Frontal cortex (tissue), 4 donors: ENCODE measurements at places on chromosomes 2 and 18. TPM values are rescaled to one million over a fixed set of nuclear protein-coding genes. Genes with fewer than 3 reads are reported as not detected.

The MATN3 gene
- 1.6 TPM for total RNA-seq

DNA sequence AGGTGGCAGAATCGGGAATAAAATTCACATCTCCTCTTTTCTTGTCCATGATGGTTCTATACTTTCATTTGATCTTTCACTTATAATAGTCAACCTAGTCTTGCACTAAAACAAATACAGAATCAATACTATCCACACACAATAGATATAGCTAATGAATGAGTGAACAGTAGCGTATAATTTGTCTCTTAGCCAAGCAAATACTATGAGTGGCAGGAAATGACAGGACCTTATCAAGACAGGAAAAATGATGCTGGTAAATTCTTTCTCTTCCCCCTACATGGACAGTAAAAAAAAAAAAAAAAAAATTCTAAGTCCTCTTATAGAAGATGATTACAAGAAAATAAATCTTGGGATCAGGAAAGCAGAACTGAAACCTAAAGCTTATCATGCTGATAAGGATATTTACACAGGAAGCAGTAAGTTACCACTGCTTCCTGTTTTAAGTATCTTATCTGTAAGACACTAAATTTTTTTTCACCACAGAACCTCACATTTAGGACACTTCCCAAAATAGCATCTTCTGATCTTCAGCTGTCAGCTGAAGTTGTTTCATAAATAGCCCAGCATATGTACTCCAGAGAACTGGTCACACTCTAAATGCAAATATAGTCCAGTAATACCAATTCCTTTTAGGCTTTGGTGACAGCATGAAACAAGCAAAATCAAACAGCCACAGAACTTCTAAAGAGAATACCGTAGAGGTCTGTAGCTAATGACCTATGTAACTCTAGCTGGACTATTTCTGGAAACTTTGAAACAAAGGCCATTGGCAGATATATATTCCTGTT, 27.0 kb downstream of the IRS1 start:
- DNase-seq: no peak

DNA sequence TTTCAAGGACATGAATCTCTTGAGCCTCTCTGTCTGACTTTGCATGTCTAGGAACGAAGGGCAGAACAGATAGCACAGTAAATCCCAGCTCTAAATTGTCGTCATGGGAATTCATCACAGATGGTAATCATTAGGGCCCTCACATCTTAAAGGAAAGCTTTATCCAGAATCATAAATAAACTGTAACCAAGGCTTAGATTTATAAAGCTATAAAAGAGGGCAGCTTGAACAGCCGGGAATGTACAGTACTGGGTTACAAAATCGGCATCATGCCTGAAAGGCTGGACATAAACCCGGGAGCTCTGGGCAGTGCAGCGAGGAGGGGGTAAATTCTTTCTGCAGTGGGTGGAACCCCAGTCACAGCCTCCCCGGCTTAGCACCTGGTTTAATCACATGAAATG, 144.4 kb downstream of the GFPT1 start:
- DNase-seq: no peak

DNA sequence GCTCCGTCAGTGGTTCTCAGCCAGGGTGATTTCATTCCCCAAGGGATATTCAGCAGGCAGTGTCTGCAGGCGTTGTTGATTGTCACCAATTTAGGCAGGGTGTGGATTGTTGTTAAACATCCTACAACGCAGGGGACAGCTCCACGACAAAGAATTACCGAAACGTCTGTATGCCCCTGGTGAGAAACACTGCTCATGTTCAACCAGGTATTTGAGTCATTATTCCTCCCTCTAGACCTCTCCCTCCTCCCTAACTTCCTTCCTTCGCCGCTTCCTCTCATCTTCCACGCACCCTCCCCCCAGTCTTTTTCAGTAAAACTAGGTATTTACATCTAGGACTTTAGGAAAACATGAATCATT, 50.8 kb downstream of the NCK2 start:
- DNase-seq: no peak

DNA sequence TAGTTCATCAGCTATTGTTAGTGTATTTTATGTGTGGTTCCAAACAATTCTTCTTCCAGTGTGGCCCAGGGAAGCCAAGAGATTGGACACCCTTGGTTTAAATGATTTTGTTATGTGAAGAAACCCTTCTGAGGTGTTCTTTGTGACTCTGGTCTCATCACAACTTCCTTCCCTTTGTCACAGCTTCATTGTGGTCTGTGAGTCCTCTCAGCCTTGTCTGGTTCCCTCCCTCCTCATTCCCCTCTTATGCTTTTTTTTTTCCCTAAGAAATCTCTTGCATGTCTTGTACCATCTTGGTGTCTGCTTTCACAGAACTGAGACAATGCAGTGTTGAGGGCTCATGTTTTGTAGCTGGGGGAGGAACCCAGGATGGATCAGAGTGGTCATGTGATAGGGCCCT, 118.9 kb downstream of the TMEM182 start:
- no peak for DNase-seq
